NCI-H2029 treated with DMSO at 0.1 percent for 48 hours (cell line): ENCODE measurements at places on chromosomes 5 and 9.
A peak's percentile ranks its signal among the peaks of the same experiment; 100 is the strongest.

GRCh38 chr5:157659868-157660660, 7.8 kb upstream of the SOX30 start:
- no peak for DNase-seq

- DNase-seq, result peak; percentile 39
Measured at GRCh38 chr9:91714020-91714806, 235.8 kb downstream of the ROR2 start.

DNA sequence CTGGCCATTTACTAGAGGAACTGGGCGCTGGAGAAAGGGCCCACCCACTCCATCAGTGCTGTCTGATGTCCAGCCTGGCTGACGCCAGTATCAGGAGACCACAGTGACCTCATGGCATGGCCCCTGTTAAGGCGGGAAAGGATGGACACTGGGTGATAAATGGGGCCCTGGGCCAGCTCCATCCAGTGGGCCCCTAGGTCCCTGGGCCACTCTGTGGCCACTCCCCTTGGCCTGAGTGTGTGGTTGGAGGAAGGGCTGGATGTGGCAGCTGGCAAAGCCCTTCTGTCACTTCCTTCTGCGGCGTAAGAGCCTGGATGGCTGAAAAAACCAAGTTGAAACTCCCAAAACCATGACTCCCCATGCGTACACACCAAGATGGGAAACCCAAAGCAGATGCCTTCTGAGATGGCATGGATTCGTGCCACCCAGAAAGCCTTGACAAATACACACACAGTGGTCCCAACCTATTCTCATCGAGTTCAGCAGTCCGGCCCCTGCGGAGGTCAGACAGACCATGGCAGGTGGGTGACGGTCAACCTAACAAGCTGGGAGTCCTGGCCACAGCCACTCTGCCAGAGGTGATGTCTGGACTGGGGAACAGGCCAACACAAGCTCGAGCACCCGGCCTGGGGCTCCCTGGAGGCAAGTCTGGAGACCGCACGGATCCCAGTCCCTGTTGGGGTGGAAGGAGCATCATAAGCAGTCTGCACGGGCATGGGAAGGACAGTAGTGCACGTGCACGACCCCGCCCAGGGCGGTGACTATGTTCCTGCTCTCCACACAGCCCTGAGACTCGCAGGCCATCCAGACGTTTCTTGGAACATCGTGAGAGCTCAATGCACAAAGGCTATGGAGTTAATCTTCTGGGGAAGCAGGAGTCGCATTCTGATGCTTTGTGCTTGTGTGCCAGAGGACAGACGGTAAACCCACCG, 45.2 kb upstream of the NOTCH1 start:
- no peak for DNase-seq

DNA sequence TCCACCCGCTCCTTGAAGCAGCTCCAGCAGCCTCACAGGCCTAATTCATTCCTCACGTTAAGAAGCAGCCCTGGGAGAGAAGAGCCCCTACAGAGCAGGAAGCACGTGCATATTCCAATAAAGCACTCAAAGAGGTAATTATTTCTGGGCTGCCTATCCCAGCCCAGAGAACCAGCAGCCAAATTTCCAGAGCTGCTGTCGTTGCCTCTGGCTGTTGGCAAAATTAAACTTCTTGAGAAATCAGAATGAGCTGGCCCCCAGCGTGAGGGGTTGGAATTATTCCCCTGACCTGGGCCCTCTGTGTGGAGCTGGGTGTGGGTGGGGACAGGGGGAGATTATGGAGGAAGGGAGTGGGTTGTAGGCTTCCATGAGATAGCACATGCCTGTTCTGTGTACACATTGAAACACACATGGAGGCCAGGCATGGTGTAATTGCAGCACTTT, 86.8 kb upstream of the HSPA9 start:
- DNase-seq, result no peak

DNA sequence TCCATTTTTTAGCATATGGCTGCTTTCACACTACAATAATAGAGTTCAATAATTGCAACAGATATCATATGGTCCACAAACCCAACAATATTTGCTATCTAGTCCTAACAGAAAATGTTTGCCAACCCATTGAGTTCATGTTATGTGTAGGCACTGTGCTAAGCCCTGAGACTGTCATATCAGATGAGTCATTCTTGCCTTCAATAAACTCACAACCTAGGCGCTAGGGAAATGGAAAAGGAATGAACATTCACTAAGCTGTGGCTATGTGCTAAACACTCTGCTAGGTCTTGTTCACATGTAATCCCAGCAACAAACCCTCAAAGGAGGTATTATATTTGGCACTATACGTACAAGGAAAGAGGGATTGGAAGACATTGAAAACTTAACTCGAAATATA, 8.4 kb upstream of the TIMD4 start:
- no peak for DNase-seq
